A549 treated with Hydrocortisone at 1 μM for 4 hours (cell line): ENCODE measurements at places on chromosomes 2 and 18. TPM values are rescaled to one million over a fixed set of nuclear protein-coding genes. Genes with fewer than 3 reads are reported as not detected.

The EHD3 gene
- total RNA-seq: 6.3 to 8.0 TPM (median 7.4 TPM) in 5 replicates

The NEB gene
- total RNA-seq: 0.20 to 0.47 TPM (median 0.36 TPM) in 5 replicates

The TUBA4A gene
- 251 to 336 TPM (median 266 TPM) in 5 replicates for total RNA-seq

The MERTK gene
- total RNA-seq: 1.9 to 3.5 TPM (median 2.5 TPM) in 5 replicates

The CTDSP1 gene
- 66.9 to 75.6 TPM (median 71.5 TPM) in 5 replicates for total RNA-seq

The SERPINB7 gene
- 1.3 to 3.3 TPM (median 2.2 TPM) in 5 replicates for total RNA-seq

The KYNU gene
- total RNA-seq: 232 to 288 TPM (median 242 TPM) in 5 replicates

The CYS1 gene
- total RNA-seq: 0.89 to 2.0 TPM (median 1.5 TPM) in 5 replicates

The CFAP65 gene
- 0.07 to 0.29 TPM (median 0.20 TPM) in 5 replicates for total RNA-seq

The RNF125 gene
- total RNA-seq: 0.21 to 0.32 TPM (median 0.23 TPM) in 5 replicates

The MOGAT1 gene
- total RNA-seq: not detected in 5 replicates

The DDX18 gene
- 59.4 to 86.8 TPM (median 68.4 TPM) in 5 replicates for total RNA-seq

The BUB1 gene
- 35.8 to 49.0 TPM (median 40.2 TPM) in 5 replicates for total RNA-seq

The TMEM247 gene
- not detected in 5 replicates for total RNA-seq

The INPP4A gene
- 6.0 to 9.3 TPM (median 8.9 TPM) in 5 replicates for total RNA-seq

The CNDP1 gene
- total RNA-seq: not detected in 5 replicates

The SUMO1 gene
- 134 to 166 TPM (median 140 TPM) in 5 replicates for total RNA-seq

The LRRTM1 gene
- not detected in 5 replicates for total RNA-seq

The GNAL gene
- 4.7 to 6.8 TPM (median 5.8 TPM) in 5 replicates for total RNA-seq

The RAB17 gene
- 0.25 to 0.85 TPM (median 0.41 TPM) in 5 replicates for total RNA-seq

The LRP2 gene
- total RNA-seq: 0.01 to 0.07 TPM (median 0.02 TPM) in 3 of 5 replicates, not detected in the others

The CPS1 gene
- 10.9 to 18.3 TPM (median 14.1 TPM) in 5 replicates for total RNA-seq

The EPHA4 gene
- 0.63 to 1.1 TPM (median 0.96 TPM) in 5 replicates for total RNA-seq

The OBSL1 gene
- total RNA-seq: 18.8 to 22.2 TPM (median 19.9 TPM) in 5 replicates
